ENCODE measurements at places on chromosomes 7 and 10.

GRCh38 chr10:88117869-88118632, 254.6 kb downstream of the PTEN start:
- no peak for DNase-seq

DNA sequence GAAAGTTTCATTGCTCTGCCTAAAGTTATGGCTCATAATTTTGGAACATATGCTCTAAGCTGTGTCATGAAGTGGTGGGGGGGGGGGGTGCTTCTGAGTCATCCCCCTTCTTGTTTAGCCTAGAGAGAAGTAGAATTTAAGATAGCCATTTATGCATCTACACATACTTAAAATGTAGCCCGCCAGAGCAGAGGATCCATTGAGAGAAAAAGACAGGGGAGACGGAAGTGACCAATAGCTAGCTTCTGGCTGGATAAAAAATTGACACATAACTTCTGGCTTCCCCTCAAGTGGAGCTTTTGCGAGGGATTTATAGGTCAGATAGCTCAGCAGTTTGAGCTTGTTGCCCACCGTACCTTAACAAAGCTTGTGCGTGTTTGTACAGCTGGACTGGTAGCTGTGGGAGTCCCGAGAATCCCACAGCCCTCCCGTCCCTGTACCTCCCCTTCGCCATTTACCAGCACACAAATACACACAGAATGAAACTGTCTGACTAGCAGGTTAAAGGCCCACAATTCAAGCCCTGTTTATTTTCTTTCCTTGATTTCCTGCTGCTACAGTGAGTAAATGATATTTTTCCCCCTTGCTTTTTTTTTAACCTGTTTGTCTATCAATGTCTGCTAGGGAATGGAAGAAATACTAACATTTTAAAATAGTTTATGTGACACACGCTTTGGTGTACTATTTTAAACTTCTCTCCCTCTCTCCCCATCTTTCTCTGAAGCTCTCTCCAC, 232.6 kb upstream of the FERD3L start:
- DNase-seq: no peak

- peak; percentile 34 for DNase-seq
These were observed 71.7 kb downstream of the LYZL2 start for GRCh38 chr10:30557884-30558283.

DNA sequence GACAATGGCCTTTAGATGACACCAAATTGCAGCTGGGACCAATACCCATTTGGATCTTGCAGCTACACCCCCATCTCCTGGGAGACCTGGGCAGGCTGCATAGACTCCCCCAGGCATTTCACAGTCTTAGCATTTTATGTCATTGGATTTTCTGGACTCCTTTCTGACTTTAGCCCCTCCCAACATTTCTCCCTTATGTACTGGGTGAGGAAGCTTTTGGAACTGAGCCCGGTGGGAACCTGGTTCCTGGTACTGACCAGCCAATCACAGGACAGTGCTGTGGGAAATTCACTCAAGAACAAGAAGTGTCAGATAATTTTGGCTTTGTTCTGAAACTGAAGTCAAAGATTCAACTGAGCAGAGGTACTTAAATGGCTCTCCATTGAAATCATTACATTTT, 177.7 kb downstream of the ACTR3B start:
- no peak for DNase-seq

GRCh38 chr10:6514844-6515780, 65.0 kb downstream of the PRKCQ start:
- no peak for DNase-seq

GRCh38 chr7:135678612-135679575, 16.6 kb downstream of the STMP1 start:
- DNase-seq: no peak

- no peak for DNase-seq
These were observed 66.1 kb downstream of the PRTFDC1 start for GRCh38 chr10:24886290-24886680.

- no peak for DNase-seq
These were observed 149.8 kb downstream of the DOCK4 start for GRCh38 chr7:112056409-112056808.

DNA sequence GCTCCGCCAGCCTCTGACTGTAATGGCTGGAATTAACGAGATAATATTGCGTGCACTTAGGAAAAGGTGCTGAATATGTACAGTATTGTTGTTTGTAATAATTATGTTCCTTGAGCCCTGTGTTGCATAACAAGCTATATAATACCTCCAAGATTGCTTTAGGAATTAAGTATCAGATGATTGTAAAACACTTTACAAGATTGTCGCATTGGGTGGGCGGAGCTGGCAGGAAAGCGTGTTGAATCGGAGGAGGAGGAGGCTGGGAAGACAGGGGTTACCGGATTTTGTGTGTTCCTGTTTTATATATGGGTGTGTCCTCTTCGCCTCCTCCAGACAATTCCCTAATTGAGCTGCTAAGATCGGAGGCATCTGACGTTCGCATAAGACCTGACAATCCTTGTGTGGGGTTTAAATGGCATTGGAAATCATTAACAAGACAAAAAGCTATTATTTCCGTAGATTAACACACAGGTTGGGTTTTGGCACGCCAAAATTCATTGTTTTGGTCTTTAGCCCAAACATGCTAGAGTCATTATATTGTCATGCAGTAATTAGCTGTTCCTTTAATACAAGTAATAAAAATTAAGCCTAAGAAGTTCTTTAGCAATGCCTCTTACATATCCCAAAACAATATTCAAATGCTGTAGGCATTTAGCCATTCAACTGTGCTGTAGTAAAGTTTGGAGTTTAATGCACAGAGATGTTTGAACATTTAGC, 192.9 kb upstream of the SH2B2 start:
- no peak for DNase-seq

DNA sequence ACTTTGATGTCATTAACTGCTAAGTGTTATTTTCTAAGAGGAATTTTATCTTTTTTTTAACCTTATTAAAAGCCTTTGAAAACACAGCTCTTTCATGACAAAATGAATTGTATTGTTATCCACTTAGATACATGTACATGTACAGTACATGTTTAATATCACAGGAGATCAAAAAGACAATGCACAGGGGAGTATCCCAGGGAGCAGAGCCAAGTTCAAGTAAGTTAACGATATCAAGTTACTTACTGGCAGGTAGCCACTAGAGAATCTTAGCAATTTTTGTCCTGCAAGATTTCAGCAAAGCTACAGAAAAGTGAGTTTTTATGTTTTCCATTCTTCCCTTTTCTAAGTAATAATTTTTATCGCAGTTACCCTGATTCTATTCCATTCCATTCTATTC, 33.9 kb upstream of the ARL4A start:
- no peak for DNase-seq

GRCh38 chr10:126278851-126279250, 109.4 kb downstream of the ADAM12 start:
- no peak for DNase-seq

DNA sequence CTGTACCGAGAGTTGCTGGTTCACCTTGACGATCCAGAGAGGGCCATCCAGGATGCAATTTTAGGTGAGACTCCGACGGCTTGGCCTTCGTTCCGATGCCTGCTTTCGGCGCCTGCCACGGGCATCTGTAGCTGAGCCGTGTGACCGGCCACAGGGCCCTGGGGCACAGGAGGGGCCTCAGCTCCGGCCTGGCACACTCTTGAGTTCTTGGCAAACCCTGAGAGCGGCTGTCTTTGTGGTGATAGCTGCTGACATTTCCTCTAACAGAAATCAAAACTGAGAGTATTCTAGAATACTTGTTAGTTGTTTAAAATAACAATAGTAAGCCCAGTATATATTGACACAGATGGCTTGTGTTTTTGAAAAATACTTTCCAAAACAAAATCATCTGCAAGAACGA, 52.2 kb upstream of the SUN1 start:
- no peak for DNase-seq

GRCh38 chr10:4638099-4638498, 187.9 kb upstream of the AKR1E2 start:
- DNase-seq: no peak

GRCh38 chr10:103548581-103549348, 55.3 kb downstream of the NEURL1 start:
- no peak for DNase-seq

- no peak for DNase-seq
These were observed 3.5 kb downstream of the MSMB start for GRCh38 chr10:46042527-46042926.

DNA sequence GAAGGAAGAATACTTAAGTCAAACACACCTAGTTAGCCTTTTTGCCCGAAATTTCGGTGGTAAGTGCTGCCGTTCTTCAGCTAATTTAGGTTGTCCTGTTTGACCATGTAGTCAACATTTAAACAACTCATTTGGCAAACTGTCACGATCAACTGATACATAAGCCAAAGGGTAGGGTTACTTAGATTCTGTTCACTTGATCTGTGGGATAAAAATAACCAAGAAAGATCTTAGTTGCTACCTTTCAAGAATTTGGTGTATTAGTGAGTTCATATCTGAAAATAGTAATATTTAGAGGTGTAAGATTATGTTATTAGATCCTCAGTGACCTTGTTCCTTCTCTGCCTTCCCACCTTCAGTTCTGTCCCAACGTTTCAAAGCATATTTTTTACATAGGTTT, 2.0 kb downstream of the TNKS2 start:
- DNase-seq: no peak

DNA sequence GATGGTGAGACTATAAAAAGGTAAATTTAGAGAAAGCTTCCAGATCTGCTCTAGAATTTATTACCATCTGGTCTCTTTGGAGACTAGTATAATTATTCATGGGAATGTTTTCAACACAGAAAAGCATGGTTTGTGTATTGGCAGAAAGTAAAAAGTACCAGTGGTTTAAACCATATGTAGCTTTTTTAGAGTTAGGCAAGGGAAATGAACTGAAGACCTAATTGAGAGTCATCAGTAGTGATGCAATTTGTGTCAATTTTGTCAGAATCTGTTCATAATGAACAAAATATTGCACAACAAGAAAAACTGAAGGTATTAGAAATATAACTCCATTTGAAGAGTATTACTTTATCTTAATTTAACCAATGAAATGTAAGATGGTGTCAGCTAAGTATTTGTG, 181.4 kb downstream of the ADK start:
- DNase-seq: peak; percentile 23

DNA sequence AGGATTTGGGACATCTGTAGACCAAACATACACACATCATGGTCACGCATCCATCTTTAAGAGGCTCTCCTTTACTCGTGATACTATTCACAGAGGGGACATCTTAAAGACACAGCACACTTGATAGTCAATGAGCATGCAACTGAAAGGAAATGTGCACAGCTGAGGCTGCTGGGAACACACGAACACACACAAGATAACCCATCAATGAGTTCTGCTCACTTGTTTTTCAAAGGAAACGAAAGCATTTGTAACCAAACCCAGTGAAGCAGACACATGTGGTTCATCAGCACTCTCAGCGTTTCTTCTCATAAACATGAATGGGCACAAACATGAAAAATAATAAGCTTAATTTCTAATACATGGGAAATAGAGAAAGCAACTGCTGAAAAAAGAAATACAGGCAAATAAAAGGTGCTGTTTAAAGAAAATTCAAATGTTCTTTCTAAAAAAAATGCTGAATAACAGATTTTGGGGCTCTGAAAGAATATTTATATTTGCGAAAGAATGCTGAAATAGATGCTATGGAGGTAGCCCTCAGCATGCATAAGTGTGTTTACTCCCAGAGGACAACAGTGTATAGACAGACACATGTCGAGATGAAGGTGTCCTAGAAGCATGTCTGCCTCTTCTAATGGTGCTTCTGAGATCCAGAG, 59.7 kb upstream of the LAMB4 start:
- DNase-seq: no peak

DNA sequence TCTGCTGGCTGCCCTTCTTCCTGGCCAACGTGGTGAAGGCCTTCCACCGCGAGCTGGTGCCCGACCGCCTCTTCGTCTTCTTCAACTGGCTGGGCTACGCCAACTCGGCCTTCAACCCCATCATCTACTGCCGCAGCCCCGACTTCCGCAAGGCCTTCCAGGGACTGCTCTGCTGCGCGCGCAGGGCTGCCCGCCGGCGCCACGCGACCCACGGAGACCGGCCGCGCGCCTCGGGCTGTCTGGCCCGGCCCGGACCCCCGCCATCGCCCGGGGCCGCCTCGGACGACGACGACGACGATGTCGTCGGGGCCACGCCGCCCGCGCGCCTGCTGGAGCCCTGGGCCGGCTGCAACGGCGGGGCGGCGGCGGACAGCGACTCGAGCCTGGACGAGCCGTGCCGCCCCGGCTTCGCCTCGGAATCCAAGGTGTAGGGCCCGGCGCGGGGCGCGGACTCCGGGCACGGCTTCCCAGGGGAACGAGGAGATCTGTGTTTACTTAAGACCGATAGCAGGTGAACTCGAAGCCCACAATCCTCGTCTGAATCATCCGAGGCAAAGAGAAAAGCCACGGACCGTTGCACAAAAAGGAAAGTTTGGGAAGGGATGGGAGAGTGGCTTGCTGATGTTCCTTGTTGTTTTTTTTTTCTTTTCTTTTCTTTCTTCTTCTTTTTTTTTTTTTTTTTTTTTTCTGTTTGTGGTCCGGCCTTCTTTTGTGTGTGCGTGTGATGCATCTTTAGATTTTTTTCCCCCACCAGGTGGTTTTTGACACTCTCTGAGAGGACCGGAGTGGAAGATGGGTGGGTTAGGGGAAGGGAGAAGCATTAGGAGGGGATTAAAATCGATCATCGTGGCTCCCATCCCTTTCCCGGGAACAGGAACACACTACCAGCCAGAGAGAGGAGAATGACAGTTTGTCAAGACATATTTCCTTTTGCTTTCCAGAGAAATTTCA, 1.7 kb downstream of the ADRB1 start:
- no peak for DNase-seq

DNA sequence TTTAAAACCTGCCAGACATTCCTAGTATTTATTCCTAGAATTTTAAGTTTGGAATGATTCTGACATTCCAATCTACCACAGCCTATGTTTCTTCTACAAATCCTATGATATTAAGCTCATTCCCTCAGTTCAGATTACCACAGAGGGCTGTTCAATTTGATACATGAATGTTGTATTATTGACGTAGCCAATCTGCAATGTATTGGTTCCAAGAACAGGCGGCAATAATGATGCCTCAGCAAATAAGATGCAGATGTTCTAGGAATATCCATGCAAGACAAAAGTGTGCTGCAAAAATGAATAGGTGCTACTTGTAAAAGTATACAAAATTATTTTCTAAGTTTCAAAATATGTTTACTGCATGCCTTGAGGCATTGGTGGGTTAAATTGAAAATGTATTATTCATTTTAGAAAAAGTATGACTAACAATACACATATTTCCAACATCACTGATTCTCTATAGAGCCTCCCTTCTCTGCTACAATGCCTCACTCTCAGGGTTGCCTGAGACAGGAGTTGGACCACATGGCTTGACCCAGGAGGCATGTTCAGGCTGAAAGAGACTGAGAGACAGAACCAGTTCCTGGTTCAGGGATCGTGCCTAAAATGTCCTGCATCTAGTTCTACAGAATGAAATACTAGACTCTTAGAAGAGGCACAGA, 94.1 kb upstream of the CREB5 start:
- DNase-seq: no peak

- no peak for DNase-seq
These were observed 26.9 kb downstream of the SGMS1 start for GRCh38 chr10:50596897-50597296.

DNA sequence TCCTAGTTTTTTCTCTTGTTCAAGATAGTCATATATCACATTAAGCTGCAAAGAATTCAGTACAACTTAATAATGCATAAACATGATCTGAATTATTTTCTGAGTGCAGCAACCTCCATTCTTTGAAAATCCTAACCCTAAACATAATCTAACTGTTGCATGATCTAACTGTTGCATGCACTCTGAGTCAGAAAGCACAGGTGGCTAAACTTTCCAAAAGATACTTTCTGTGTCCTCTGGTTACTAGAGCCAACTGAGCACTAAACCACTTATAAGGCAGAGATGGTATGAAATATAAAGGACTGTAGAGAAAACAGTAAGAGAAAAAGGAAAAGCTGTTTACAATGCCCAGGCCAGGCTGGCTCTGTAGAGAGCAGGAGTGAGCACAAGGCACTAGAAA, 23.0 kb upstream of the FAM133B start:
- no peak for DNase-seq
